Coronary artery (tissue), 2 donors: ENCODE measurements at places on chromosomes 13 and 19.

DNA sequence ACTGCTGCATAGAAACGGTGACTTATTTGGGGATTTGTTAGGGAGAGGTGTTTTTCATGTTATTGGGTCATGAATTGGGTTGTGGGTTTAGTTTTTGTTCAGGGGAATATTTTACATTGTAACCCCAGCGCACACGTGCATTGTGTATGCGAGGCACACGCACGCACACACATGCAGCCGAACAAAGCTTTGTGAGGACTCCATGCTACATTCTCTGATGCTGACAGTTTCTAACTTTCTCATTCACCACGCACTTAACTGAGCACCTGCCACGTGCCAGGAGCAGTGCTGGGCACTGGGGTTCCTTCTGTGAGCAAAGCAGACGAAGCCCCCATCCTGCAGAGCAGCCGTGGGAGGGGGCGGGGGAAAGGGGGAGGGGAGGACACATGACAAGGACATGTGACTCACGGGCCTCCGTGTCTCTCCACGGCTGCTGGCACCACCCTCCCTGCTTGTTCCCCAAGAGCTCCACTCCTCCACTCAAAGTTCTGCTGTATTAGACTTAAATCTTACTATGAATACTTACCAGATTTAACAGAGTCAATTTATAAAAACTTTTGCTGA, 55.6 kb downstream of the SLC7A9 start:
- DNase-seq = no peak

DNA sequence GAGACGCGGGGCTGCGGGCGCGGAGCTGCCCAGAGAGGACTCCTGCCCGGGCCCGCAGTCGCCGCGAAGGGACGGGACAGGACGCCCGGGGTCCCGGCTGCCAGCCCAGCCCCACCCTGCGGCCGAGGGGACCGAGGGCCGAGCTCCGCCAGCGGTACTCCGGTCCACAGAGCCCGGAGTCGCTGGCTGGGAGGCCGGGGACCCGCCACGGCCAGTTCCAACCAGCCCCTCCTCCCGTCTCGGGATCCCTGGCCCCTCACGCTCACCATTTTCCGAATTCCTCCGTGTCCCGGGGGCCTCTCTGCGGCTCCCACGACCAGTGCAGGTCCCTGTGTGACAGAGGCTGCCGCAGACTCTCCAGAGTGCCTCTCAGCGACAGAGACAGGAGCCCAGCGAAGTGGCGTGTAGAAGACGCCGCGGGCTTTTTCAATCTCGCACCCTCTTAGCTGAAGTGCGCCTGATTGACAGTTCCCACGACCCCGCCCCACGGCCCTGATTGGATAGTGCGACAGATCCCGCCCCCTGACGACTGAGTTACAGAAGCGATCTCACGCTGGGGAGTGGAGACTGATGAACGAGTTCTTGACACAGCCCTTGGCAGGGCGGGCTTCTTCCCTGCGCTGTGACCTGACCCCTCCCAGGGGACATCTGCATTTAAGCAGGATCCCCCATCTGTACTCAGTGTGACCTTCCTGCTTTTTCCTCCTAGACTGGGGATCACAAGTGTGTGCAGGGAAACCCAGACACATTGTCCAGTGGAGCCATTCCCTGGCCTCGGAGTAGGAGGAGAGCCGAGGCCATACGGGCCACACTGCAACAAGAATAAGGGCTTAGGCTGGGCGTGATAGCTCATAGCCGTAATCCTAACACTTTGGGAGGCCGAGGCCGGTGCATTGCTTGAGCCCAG, 44.0 kb downstream of the ZNF823 start:
- DNase-seq = peak; percentile 94

GRCh38 chr13:40651866-40652587, 14.4 kb downstream of the FOXO1 start:
- DNase-seq = no peak

GRCh38 chr13:72023895-72024294, 156.9 kb upstream of the DACH1 start:
- DNase-seq = no peak

- DNase-seq = no peak
These were observed 27.2 kb upstream of the FEM1A start for GRCh38 chr19:4764393-4764660.

DNA sequence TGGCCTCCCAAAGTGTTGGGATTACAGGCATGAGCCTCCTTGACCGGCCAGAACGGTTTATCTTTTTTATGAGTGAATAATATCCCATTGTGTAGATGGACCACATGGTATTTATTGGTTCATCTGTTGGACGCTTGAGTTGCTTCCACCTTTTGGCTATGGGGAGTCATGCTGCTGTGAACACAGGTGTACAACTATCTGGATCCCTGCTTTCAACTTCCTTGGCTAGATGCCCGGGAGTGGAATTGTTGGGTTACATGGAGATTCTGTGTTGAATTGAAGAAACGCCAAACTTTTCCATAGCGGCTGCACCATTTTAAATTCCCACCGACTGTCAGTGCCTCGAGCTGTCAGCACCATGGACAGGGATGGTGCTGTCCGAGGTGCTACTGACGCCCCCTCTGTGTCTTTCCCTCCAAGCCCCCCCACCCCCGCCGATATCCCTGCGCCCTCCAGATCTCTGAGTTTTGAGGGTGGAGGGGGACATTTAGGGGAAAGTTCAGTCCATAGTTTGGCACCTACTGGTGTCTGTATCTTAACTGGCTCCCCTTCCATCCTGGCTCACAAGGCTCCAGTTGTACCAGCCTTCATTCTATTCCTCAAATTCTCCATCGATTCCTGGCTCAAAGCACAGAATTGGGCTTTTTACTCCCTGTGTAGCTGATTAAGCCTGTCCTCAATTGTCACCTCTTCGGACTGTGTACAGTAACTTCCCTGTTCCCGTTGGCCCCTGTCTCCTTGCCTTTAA, 27.3 kb downstream of the PNPLA6 start:
- no peak for DNase-seq

- DNase-seq = no peak
These were observed 21.3 kb downstream of the GATAD2A start for GRCh38 chr19:19426799-19427198.

GRCh38 chr19:11813703-11814028, 407 bp upstream of the ZNF440 start:
- no peak for DNase-seq

DNA sequence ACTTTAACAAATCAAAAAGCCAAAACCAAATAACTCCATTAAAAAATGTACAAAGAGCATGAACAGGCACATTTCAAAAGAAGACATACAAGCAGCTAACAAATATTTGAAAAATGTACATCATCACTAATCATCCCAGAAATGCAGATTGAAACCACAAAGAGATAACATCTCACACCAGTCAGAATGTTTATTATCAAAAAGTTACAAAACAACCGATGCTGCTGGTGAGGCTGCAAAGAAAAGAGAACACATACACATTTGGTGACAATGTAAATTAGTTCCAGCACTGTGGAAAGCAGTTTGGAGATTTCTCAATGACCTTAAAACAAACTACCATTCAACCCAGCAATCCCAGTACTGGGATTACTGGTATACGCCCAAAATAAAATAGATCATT, 756.0 kb upstream of the PCDH20 start:
- no peak for DNase-seq

GRCh38 chr13:30681843-30682242, 53.5 kb upstream of the ALOX5AP start:
- no peak for DNase-seq

DNA sequence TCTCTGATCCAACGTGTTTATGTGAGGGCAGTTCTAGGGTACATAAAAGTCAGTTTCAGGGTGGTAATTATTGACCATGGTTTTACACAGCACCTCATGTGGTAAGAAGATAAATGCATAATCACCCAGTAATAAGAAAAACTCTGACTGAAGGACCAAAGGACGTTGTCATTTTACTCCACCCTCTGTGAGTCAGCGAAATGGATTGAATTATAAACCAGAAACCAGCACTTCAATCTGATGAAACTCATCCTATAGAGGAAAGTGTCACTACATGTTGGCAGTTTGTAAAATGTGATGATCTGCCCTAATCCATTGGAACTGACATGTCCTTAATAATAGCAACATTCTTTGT, 406.8 kb downstream of the KLF5 start:
- DNase-seq = no peak

DNA sequence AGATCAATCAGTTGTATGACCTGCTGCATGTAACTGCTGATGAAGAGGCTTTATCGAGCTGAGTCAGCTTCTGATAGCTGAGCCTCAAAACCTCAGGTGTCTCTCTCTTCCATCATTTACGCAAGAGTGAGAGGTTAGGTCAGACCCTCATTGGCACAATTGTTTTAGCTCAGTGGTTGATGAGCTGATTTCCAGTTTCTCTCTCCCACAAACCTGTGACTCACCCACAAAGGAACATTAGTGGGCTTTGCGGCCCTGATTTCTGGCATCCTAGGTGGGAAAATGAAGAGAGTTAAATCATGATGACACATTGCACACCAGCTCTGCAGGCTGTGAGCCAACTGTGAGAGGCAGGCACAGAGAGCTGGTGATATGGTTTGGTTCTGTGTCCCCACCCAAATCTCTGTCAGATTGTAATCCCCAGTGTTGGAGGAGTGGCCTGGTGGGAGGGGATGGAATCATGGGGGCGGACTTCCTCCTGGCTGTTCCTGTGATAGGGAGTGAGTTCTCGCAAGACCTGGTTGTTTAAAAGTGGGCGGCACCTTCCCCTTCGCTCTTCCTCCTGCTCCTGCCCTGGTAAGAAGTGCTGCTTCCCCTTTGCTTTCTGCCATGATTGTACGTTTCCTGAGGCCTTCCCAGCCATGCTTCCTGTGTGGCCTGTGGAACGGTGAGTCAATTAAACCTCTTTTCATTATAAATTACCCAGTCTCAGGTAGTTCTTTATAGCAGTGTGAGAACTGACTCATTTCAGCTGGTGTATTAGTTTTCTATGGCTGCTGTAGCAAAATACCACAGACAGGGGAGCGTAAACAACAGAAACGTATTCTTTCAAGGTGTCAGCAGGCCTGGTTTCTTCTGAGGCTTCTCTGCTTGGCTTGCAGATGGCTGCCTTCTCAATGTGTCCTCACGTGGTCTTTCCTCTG, 33.5 kb upstream of the TMTC4 start:
- DNase-seq = no peak

DNA sequence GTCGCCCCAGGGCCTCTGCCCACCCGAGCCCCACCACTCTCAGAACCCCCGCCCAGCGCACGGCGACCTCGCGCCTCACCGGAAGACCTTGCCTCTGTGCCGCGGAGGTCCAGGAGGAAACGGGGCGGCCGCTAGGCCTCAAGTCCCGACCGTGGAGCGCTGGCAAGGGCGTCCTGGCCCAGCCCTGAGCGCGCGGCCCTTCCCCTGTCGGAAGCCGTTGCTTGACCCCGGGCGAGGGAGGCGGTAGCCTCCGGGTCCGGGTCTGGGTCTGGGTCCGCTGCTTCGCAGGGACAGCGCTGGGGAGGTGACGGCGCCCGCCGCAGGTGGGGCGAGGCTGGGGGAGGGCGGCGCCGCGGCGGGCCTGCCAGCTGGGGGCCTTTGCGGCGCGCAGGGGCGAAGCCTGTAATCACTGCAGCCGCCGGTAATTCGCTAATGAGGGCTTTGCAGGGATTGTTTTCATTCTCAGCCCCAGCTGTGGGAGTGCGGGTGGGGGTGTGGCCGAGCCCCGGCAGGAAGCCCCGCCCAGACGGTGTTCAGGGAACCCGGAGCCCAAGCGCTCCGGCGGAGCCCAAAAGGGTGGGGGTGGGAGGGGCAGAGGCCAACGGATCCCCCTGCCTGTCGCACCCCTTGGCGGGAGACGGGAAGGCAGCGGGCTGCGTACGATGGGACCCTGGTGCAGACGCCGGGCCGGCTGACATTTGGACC, 8.6 kb downstream of the C19orf25 start:
- no peak for DNase-seq

DNA sequence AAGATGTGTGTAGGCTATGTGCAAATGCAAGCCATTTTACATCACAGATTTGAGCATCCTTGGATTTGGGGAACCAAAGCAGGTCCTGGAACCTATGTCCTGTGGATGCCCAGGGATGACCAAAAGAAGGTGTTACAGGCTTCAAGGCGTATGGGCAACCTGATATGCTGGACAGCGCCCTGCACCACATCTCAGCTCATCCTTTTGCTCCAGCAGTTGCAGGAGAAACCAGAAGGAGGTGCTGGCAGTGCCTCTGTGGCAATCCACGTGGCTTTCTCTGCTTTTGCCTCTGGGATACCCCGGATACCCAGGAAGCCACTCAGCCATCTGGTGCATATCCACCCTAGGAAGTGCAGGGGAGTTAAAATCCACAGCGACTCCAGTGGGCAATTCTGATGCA, 110.3 kb upstream of the VSTM2B start:
- no peak for DNase-seq

DNA sequence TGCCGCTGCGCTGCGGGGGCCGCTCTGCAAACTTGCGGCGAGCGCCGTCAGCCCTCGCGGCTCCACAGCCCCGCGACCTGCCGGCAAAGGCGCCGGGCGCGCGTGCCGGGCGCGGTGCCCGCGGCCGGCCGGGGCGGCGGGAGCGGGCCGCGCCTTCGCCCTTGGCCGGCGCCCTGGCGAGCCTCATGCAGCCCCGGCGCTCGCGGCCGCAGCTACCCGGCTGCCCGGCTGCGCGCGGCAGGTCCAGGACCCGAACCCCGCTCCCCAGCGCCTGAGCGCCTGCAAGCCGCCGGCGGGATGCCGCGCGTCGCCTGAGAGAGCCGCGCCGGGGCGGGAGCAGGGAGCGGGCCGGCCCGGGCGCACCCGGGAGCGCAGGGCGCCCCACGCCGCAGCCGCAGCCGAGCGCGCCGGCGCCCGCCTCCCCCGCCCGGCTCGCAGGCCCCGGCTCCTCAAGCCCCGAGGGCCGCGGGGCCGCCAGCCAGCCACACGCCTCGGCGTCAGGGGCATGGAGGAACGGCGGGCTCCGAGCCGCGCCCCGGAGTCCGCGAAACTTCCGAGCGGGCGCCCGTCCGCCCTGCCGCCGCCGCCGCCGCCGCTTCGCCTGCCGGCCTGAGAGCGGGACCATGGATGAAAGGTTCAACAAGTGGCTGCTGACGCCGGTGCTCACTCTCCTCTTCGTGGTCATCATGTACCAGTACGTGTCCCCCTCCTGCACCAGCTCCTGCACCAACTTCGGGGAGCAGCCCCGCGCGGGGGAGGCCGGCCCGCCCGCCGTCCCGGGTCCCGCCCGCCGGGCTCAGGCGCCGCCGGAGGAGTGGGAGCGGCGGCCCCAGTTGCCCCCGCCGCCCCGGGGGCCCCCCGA, 564 bp downstream of the HS6ST3 start:
- DNase-seq = no peak

DNA sequence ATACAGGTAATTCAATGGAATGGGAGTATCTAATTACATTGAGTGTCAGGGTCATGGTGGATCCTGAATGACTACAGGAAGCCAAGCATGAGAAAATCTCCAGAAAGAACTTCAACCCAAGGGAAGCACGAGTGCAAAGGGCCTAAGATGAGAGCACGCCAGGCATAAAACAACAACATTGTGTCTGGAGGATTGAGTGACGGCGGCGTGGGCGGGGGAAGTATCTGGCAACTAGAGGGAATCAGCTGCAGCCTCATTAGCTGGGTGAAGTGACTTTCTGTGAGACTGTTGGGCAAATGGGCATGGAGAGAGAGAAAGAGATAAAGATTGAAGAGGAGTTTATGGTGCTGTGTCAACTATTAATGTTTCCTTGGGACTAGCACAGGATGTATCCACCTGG, 194.3 kb downstream of the GPC6 start:
- DNase-seq = no peak

- DNase-seq = no peak
These were observed 38.6 kb downstream of the WDR87 start for GRCh38 chr19:37867831-37868230.
